Stomach (tissue), 19 donors: ENCODE measurements at places on chromosomes 3 and 15. TPM values are rescaled to one million over a fixed set of nuclear protein-coding genes. Genes with fewer than 3 reads are reported as not detected.

DNA sequence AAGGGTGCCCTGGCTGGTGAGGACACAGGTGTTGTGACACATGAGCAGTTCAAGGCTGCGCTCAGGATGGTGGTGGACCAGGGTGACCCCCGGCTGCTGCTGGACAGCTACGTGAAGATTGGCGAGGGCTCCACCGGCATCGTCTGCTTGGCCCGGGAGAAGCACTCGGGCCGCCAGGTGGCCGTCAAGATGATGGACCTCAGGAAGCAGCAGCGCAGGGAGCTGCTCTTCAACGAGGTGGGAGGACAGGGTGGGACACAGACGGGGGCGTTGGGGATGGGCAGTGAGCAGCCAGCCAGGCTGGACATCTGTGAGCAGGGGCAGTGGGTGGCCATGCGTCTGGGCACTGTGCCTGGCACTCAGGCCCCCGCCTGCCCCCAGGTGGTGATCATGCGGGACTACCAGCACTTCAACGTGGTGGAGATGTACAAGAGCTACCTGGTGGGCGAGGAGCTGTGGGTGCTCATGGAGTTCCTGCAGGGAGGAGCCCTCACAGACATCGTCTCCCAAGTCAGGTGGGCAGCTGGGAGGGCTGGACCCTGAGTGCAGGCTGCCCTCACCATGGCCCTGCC lies 10.3 kb downstream of the ANKRD63 start:
- DNase-seq, result no peak

GRCh38 chr3:13932578-13933295 lies 52.9 kb upstream of the WNT7A start:
- DNase-seq, result peak; percentile 68

DNA sequence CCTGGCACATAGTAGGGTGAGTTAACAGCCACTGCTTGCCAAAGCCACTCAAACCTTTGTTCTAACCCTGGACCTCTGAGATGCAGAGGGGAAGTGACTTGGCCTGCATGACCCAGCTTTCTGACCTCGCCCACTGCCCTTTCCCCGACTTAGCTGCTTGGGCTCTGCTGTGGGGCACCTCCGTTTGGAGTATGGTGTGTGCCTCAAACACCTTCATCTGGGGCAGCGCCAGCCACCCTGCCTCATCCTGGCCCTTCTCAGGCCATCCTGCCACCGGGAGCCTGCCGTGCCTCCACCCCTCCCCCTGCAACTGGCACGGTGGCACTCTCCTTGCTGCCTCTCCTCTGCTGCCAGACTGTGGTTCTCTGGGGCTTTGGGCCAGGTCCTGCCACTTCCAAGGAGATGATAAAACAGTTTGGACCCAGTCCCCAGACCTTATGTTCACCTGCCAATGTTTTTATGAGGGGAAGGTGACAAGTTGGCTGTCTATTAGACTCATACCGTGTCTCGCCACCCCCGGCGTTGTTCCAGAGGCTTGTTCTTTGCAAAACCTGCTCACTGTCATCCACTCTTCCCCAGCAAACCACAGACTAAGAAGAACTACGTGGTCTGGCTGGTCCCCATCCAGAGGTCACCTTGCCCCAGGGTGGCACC lies 32.2 kb downstream of the SLC6A6 start:
- no peak for DNase-seq

GRCh38 chr3:38255627-38256026 lies 10.0 kb upstream of the SLC22A13 start:
- no peak for DNase-seq

Gene SAMD7
- polyA plus RNA-seq, result not detected

Gene IGSF11
- not detected for polyA plus RNA-seq

DNA sequence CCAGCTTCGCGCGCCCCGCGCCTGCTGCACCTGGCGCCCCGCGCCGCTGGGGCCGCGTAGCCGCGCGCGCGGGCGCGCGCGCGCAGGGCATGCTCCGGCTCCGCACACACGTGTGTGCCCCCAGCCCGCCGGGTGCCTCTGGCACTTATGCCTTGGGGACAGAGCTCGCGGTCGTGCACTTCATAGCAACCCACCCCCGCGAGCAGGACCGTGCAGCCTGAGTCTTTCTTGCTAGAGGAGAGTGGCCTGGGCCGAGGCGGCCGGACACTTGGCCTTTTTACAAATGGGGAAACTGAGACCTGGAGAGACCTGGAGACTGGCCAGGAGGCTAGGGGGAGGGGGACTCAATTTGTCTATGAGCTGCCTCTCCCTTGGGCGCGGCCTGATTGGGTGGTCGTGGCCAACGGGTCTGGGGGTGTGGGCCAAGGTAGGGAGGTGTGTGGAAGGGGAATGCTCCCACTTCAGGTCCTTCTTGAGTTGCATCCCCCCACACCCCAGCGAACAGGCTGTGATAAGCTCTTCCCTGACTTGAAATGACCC lies 562 bp downstream of the NBEAL2 start:
- peak; percentile 46 for DNase-seq

DNA sequence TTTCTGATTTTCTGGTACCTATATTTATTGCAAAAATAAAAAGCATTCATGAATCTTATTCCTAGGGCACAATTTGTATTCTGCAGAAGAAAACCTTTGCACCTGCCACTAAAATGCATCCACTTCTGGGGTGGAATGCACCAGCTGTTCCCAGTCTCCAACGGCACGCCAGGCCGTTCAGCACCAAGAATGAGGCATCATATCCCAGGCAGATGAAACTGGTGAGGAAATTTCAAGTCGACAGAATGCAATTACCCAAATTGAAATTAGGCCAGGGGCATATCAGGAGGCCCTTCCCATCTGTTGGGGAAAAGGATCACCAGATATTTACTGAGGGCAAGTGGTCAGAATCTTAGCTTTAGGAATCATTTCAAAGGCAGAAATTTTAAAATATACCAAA lies 13.6 kb upstream of the RBMS3 start:
- DNase-seq, result no peak

DNA sequence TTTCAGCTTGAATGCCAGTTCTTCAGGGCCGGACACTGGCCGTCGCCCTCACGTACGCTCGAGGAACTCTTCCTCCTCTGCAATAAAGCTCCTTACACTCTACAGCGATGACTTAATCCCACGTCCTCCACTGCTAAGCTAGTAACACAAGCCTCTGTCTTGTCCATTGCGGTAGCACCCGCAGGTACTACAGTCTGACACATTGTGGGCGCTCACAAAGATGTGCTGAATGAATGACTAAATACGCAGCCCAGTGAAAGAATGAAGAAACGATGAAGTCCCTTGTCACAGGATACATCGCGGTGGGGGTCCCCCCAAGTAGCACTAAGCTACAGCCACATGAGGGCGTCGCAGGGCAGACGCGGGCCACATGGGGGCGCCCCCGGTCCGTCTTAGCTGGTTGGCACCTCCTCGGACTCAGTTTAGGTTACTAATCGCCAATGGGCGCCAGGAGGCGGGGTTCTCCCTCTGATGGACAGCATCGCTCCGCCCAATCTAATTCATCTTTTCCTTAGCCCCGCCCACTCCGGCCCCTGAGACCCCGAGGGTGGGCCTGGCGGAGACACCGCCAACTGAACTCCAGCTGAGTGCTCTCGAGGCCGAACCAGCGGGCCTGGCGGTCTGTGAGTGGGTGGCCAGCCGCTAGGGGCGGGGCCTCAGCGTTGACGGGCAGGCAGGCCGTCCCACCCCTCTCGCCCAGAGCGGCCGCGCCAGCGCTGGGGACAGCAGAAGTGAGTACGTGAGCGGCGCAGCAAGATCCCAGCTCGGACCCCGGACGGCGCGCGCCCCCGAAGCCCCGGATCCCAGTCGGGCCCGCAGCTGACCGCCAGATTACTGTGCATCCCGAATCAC lies at the start of gene EPHB3:
EPHB3 (plus strand) TSS at position 725 of the 852 bp plus-strand sequence. CDS start 451 bp downstream, outside the sequence.
- peak; percentile 100 for DNase-seq

Gene MNS1
- 2.0 TPM for polyA plus RNA-seq

Gene GPR156
- not detected for polyA plus RNA-seq

GRCh38 chr15:58715266-58715917 lies 34.1 kb downstream of the ADAM10 start:
- no peak for DNase-seq

DNA sequence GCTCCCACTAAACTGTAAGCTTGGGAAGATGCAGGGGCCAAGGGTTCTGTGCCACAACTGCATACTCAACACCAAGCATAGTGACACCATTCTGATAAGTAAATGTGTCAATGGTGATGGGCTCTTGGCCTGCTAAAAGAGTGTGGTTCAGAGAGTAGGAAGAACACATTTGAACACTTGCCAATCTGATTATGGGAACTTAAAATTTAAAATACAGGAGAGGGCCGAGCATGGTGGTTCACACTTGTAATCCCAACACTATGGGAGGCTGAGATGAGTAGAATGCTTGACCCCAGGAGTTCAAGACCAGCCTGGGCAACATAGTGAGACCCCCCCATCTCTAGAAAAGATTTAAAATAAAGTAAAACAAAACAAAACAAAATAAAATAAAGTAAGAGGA lies 34.1 kb downstream of the PTPN9 start:
- no peak for DNase-seq

Gene HDDC3
- polyA plus RNA-seq, result 19.8 TPM

Gene TOP2B
- 39.9 TPM for polyA plus RNA-seq

Gene TNNC1
- polyA plus RNA-seq, result 41.1 TPM

DNA sequence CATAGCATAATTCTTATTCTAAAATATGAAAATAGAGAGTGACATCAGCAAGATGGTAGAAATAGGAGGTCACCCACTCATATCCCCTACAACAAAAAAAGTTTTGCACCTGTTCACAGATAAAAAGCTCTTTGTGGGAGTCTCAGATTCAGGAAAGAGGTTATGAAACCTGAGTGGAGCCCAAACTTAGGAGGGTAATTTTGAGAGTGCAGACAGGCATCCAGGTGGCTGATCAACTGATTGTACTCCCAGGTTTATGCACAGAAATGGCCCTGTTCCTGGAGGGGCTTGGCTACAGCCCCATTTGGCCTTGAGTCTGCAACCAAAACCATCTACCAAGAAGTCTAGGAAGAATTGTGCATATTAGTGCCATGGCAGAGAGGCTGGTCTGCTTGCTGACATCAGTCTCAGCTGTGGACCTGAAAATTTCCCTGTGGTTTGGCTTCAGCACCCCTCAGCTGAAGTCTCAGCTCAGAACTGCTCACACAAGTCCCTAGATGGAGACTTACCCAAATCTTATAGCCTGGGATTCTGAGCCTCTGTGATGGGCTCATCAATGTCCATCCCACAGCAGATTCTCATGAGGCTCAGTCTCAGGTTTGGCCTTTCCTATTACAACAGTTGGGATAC lies 291.6 kb downstream of the IL20RB start:
- DNase-seq, result no peak

DNA sequence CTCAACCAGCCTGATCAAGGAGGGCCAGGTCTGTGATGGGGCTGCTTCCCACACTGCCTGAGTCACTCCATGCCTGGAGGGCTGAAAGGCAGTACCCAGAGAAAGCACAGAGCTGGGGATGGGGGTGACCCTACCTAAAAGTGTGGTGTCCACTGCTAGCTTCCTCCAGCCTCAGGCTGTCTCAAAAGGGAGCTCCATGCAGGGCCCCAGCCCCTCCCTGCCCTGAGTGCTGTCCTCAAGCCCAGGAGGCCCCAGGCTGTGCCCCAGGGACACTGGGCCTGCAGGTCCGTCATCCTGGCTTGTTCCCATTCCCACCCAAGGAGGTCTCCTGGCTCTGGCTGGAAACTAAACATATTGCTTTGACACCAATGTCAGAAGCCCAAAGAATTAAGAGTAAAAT lies 56.8 kb downstream of the ZNF445 start:
- DNase-seq, result no peak

Gene LRRC15
- 1.1 TPM for polyA plus RNA-seq

DNA sequence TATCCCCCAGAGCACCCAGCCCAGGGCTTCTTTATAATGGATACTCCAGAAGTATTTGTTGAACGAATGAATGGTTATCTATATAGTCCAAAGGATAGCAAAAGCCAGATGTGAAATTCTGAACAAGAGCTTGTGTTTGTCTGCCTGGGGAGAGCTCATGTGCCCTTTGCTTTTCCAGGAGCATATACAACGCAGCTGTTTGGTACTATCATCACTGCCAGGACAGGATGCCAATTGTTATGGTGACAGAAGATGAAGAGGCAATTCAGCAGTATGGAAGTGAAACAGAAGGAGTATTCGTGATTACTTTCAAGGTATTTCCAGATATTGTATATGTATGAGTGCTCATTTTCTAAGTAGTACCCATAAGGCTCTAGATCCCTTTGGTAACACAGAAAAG lies 15.2 kb downstream of the DIS3L start:
- DNase-seq, result no peak

Gene EPHA6
- polyA plus RNA-seq, result 0.18 TPM

DNA sequence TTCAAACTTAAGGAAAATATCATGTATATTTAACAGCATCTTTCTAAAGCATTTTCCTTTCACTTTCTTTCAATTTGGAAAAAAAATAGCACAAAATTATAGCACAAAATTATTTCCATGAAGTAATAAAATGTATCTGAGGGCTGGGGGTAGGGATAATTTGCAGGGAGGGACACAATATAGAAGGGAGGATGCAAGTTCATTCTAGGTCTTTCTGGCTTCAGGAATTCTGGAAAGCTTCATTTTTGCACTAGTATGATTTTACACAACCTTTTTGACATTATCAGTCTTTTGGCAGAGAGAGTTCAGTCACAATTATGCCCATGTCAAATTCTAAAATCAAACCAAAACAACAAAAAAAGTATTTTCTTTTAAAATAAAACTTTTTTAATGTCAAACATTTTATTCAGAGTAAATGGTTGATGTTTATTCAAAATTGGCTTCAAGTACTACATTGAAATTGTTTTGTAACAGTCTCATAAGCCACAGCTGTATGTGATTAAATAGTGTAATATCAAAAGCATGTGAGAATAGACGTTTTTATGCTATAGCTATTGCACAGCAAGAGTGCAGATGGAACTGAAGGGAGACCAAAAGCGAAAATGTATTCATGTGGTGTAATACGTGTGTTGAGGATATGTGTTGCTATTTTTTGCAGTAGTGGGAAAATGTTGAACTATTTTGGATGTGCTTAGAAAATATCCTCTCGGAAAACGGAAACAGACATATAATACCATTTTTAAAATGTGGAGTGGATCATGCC lies 5.8 kb downstream of the RBMS3 start:
- DNase-seq, result no peak

Gene BBX
- polyA plus RNA-seq, result 5.9 TPM

DNA sequence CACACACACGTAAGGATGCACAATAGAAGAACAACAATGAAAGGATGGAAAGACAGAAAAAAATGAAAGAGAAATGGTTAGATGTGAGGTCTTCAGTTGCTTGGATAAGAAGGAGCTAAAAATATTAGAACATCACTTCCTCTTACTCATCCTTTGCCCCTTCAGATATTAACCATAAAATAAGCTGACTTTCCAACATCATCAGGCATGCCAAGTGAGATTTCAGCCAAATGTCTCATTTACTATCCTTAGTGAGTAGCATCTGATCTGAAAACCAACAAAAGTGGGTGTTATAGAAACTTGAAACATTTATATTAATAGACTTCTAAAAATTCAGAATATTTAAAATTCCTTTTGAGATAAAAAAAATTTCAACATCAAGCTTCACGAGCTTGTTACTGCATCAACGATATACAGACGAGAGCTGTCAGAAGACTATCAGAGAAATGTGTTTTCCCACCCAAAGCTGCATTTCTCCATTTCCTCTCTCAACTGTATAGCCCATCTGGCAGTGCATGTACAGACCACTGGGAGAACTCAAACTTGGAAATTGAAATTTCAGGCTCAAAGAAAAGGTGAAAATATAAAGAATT lies 25.4 kb upstream of the LSAMP start:
- no peak for DNase-seq

Gene PIGX
- 11.3 TPM for polyA plus RNA-seq
